NCI-H774 (cell line): ENCODE measurements at places on chromosomes 2 and 18.
A peak's percentile ranks its signal among the peaks of the same experiment; 100 is the strongest.

GRCh38 chr2:23859983-23860382, 66.9 kb downstream of the ATAD2B start:
- DNase-seq: no peak

DNA sequence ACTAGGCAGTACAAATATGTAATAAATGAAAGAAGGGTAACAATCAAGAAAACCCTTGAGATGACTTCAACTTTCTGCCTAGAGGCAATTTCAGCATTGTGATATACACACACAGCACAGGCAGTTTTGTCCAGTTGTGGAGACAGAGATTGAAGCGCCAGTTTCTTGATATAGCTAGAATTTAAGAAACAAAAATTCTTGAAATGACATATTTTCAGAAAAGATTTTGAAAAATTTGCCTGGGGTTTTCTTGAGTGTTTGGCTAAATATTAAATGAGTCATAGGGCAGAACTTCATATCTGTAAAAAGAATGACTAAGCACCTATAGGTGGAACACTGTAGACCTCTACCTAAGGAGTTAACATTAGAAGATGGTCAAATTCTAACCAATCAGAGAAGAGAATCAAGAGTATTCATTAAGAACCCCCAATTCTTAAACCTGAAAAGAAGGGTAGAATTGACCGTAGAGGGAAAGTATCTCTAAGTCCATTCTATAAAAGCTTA, 1266.8 kb upstream of the TMEFF2 start:
- no peak for DNase-seq

DNA sequence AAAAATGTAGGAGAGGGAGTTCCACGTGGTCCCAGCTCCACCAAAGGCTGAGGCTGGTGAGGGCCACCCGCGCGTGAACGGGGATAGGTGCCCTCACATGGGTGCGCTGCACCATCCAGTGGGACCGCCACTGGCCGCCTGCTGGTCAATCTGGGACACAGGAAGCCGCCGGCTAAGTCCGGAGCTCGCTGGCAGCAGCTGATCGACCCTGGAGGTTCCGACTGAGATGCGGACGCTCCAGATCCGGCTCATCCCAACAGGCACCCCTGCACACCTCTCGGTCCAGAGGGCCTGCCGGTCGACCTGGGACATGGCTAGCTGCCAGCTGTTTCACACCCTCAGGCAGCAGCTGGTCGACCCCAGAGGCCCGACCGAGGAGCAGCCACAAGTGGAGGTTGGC, 116.5 kb upstream of the ANKRD30BL start:
- no peak for DNase-seq

DNA sequence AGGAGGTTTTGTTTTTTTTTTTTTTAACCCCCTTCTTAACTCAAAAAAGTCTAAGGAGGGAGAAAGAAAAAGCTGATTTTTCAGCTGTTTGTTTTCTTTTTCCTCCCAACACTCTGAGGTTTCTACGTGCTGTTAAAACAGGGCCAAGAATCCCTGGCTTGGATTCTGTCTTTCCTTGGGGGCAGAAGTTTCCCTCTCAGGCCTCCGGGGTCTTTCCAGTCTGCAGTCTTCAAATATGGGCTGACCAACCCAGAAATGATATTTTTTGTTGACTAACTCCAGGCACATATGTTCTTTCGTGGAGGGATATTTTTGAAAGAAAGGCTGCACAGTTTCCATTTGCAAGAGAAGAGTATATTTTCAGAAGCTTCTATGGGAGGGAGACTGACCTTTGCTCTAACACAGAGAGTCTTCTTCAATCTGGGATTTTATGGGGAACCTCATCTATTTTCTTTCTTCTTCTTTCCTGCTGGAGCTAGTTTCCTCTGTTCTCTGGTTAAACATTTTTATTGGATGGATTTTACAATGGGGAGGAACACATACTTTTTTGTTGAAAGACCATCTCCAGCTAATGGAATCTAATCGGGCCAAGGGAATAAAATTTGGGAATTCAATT, 93.3 kb upstream of the SPRED2 start:
- no peak for DNase-seq

GRCh38 chr2:208686665-208687064, 280.1 kb downstream of the PTH2R start:
- DNase-seq: no peak

- no peak for DNase-seq
Measured at GRCh38 chr2:217709478-217710210, 293.2 kb downstream of the TNS1 start.

DNA sequence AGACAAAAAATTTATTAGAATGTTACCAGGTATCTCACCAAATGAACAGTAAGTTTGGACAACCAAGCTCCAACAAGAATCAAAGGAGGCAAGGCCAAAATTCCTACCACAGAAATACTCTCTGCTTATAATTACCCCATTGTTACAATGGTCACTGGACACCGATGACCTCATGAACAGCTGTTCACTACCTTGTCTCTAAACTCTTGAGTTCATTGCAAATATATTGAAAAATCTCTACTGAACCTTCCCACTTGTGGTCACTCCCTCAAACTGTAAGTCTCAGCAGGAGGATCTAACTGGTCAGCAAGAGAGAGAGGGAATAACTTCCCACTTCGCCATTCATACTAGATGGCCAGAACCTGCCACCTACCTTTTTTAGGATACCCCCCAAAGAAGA, 50.0 kb downstream of the ERBB4 start:
- DNase-seq: no peak

DNA sequence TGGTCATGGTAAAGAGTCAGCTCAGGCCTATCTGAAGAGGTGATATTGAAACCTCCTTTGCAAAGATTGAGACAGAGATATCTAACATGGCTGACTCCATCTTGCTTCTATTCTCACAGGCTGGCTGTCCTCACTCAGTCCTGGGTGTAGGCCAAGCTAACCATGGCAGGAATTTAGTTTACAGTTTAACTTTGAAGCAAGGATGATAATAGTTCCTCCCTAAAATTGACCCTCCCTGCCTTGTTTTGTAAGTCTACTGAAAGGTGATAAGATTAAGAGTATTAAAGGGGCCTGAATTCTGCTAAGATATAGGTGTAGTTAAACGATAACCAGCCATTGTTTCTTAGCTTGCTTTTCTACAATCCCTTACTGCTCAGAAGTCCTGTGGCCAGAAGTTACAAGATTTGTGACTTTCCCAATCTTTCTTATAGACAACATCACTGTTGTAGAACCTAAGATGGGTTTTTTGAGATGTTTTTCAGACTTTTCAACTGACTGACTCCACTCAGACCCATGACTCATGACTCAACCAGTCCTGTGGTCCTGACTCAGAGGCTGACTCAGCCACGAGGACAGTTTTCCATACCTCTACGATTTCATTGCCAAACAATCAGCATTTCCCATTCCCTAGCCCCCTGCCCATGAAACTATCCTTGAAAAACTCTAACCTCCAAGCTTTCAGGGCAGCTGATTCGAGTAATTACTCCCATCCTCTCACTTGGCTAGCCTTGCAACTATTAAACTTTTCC, 195.7 kb upstream of the SESTD1 start:
- DNase-seq: no peak

DNA sequence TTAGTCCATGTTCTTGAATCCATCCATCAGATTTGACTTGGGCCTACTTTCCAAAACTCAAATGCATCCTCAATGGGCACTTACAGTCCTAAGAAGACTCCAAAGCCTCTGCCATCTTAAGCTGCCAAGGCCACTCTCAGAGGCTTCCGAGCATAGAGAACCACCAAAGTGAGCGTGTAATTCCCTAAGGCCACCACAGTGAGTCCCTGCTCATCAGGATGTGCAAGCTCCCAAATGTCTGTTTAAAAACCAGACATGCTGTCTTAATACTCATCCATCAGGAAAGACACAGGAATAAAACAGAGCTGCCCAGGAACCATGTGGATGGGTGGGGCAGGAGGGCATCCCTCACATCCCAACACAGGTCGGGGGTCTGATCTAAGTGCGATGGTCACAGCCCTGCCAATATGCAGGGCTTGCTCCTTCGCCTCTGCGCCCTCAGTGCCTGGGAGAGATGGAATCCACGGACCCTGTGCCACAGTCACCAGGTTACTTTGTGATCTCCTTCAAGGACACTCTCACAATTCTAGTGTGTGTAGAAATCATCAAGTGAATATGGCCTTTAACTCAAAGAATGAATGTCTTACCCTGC, 80.4 kb downstream of the POLR1A start:
- DNase-seq: no peak

- no peak for DNase-seq
Measured at GRCh38 chr2:104092886-104093285, 761.0 kb upstream of the POU3F3 start.

DNA sequence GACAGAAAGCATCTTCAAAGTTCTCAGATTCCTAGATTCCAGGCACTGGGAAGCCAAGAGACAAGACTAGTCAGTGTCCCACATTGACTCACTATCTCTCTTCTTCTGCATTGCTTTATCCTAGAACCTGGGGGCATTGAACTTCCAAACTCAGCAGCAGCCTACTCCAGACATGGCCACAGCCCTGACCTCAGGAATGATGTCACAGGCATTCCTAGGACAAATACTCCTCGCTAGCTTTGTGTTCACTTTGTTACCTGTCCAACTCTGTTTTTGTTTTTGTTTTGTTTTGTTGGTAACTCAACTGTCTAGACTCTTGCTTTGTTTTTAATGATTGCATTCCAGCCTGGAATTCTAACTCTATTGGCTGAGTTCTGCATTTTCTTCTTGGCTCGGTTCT, 449.3 kb upstream of the SPHKAP start:
- DNase-seq: no peak

DNA sequence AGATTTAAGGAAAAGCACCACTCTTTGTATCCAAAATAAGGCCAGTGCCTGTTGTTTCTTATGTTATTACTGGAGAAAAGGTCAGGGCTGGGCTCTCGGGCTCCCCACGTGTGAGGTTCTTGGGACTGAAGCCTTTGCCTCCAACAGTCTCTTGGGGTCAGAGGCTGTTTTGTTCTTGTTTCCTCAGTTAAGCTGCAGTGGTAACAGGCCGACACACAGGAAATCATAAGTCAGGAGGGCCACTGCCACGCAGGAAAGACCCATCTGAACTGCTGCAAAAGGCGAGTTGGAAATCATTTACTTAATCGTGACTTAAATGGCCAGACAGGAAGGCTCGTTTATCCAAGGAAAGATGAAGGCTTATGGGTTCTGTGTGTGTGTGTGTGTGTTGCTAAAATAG, 30.3 kb upstream of the IL37 start:
- no peak for DNase-seq

DNA sequence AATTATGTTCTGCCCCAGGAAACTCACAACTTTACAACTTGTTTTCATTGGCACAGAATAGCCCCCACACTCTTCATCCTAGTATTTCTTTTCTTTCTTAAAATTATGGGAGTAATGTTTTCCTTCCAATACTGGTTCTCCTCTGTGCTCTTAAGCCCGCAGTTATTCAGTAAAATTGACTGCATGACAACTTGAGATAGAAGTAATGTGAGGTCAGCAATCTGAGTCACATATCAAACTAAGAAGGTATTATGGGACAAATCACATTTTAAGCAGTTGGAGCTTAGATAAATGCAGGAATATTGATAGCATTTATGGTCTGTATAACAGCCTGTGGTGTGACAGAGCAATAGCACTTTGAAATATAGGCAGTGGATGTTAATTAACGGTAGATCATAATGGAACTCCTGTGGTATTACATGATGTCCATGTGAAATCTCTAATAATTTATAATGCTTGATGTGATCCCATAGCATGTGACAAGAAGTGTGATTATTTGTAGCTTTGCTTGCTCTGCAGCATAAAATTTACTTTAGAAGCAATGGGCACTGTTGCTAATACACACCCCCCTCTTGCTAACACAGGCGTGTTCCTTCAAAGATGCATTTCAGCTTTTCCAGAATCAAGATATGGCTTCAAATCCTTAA, 351.4 kb upstream of the CDH20 start:
- DNase-seq: no peak

- DNase-seq: no peak
Measured at GRCh38 chr2:20456116-20456571, 9.3 kb downstream of the RHOB start.

GRCh38 chr18:33578518-33579348, 714 bp downstream of the ASXL3 start:
- peak; percentile 55 for DNase-seq

DNA sequence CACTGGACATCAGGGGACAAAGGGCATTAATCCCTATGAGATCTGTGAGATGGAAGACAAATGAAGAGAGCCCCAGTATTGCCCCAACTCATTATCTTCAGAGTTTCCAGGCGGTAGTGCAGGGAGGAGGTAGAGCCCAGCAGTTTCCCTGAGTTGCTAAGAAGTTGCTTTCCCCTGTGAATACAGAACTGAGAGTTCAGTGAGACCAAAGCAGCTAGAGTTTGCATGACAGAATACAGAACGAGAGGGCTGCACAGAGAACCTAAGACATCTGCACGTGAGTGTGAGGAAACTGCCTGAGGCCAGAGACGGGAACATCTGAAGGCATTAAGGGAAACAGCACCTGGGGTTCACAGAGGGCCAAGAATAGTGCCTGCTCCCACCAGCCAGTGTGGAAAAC, 18.1 kb upstream of the PGAP1 start:
- no peak for DNase-seq

GRCh38 chr2:1272835-1273234, 140.4 kb upstream of the TPO start:
- DNase-seq: no peak

- DNase-seq: no peak
Measured at GRCh38 chr2:71742953-71743601, 289.7 kb downstream of the DYSF start.

GRCh38 chr18:13226533-13227144, 8.1 kb downstream of the LDLRAD4 start:
- no peak for DNase-seq

DNA sequence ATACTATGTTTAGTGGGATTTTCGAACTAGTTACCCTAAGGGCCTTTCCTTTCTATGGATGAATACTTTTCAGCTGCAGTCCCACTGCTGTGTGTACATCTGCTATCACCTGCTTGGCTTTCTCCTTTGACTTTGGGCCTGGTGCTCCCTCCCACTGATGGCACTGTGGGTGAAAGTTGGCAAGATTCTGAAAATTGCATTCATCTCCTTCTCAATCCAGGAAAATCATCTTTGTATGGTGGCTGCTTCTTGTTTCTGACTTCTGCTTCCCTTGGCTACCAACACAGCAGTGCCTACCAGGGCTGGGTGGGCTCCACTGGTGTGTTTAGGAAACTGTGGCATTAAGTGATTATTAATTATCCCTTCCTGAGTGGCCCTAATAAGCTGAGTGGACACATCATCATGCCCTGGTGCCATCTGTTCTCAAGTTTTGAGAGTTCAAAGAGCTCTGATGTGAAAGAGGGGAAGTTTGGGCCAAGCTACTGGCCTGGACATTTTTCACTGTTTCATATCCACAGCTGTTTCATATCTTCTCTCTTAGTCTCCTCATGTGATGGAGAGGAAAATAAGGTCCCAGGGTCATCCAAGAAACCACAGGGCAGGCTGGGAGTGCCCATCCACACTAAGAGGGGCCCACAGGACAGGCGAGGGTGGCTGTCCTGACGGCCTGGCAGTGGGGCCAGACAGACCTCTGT, 16.7 kb downstream of the HK2 start:
- DNase-seq: no peak

- no peak for DNase-seq
Measured at GRCh38 chr2:231286964-231287363, 88.5 kb downstream of the ARMC9 start.

- no peak for DNase-seq
Measured at GRCh38 chr2:119232666-119232993, 9.0 kb downstream of the STEAP3 start.

GRCh38 chr2:231184319-231184718, 14.1 kb upstream of the ARMC9 start:
- DNase-seq: no peak
